HepG2 (cell line): ENCODE measurements at places on chromosomes 2 and 18.

DNA sequence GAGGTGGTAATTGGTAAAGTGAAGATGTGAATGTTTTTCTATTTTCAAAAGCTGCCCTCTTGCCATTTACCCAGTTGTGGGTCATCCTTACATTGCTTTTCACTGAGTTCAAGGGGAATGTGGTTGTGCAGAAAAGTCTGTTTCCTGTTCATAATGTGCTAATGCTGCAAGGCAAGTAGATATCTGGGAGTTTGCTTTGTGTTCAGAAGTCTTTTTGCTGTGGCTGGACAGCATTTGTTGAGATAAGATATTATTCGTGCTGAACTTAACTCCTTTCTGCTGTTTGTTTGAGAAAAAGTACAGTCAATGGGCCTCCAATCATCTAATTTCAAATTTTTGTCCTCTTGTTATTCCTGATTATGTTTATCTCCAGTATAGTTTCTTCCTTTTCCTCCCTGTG is 263.2 kb downstream of the LTBP1 start:
- DNase-seq: no peak

DNA sequence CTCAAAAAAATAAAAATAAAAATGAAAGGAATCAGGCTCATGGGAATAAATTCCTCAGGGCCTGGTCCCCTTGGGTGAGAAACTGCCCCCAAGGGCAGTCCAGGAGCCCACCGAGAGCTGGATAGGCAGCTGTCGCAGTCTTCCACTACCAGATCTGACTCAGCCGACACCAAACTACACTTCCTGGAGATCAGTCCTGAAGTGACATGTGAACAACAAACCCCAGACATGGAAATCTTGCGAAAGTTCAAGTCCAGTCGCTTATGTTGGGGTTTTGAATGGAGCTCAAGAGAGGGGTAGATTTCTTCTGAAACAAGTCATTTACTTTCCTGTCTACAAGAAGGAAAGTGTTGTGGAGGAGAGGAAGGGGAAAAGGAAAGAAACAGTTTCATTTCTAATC is 12.9 kb downstream of the ADCY3 start:
- no peak for DNase-seq

- DNase-seq: no peak
These were observed 89.1 kb downstream of the B3GNT2 start for GRCh38 chr2:62284980-62285379.

GRCh38 chr2:208373460-208374089 is 33.0 kb upstream of the PTH2R start:
- DNase-seq: peak; percentile 43

GRCh38 chr2:96423828-96424227 is 81.3 kb downstream of the NEURL3 start:
- DNase-seq: no peak

- no peak for DNase-seq
These were observed 1.1 kb downstream of the DYSF start for GRCh38 chr2:71454221-71455010.

DNA sequence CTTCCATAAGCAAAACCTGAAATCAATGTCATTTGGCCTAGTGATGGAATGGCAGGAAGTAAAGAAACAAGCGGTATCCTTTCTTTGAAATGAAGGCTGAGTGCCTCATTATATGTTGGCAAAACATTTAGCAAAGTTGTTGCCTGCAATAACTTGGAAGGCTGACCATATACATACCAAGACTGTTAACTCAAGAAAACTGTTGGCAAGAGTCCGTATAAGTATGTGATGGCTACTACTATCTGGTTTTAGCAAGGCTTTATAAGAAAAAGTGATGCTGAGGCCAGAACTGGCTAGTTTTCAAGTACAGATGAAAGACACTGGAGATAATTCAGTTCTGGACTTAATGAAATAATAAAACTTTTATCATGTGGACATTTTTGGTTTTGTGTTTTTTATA is 356.2 kb downstream of the ZNF521 start:
- DNase-seq: no peak

DNA sequence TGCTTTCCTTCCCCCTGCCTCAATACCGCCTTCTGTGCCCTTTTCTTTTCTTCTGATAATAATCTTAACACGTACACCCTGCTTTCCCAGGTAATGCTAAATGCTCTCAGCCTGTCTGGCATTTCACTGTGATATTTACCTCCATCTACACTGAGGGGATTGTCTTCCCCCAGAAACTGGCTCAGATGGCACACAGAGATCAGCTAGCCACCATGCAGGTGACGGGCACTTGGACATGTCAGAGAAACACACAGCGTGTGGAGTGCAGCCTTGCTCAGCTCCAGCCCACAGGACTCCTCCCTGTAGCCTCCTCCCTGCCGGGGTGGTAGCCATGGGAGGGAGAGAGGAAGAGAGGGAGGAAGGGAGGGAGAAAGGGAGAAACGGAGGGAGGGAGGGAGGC is 131.2 kb downstream of the EIPR1 start:
- DNase-seq: no peak

GRCh38 chr18:32530947-32531651 is 60.4 kb upstream of the GAREM1 start:
- DNase-seq: no peak

- DNase-seq: peak; percentile 45
These were observed 100.5 kb downstream of the CAPN13 start for GRCh38 chr2:30706534-30707303.

DNA sequence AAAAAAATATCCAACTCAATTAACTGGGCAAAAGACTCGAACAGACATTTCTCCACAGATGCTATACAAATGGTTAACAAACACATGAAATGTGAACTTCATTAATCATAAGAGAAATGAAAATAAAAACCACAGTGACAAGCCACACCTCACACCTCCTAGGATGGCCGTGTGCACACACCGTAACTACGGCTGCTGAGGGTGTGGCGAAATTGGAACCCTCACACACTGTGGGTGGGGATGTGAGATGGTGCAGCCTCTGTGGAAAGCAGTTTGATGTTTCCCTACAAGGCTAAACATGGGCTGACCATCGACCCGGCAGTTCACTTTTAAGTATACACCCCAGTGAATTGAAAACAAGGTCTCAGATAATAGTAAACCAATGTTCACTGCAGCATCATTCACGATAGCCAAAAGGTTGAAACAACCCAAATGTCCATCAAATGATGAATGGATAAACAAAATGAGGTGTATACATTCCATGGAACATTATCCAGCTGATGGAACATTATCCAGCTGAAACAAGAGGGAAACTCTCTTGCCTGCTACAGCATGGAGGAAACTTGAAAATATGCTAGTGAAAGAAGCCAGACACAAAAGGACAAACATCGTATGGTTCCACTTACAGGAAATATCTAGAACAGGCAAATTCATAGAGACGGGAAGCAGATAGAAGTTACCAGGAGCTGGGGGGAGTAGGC is 32.2 kb downstream of the ZAP70 start:
- no peak for DNase-seq

GRCh38 chr18:12462242-12462641 is 54.5 kb downstream of the PRELID3A start:
- DNase-seq: no peak

DNA sequence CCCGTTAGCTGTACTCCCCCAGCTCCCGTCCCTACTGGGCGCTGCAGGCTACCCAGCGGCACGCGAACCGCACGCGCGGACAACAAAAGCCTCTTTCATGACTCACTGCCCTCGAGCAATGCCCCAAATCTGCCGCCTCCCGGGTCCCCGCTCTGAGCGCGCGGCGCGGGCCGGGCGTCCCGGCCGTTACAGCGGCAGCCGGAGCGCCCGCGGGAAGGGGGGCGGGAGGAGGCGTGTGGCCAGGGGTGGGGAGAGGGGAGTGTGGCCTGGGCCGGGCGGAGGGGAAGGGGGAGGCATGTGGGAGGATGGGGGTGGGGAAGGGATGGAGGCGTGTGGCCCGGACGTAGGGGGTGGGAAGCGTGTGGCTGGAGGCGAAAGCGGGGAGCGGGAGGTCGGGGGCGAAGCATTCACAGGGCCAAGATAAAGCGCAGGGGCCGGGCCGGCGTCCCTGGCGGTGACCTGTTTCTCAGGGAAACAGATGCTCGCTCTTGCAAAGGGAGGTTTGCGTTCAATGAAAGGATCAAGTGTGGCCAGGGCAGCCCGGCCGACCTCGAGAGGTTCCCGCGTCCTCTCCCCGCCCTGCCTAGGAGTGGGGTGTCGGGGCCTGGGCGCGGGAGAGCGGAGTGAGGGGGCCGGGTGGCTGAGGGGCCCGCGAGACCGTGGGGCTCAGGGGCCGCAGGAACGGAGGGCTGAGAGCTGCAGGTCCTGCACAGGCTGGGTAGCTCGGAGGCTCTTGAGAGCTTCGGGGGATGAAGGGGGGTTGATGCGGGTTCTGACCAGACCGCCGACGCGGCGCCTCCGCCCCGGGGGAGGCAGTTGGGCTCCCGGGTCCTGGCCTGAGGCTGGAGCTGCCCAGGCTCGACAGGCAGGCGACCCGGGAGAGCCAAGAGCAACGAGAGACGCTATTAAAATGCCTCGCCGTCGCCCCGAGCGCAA is 3.5 kb upstream of the NEUROD1 start:
- DNase-seq: no peak

- no peak for DNase-seq
These were observed 17.5 kb upstream of the KANSL1L start for GRCh38 chr2:210188755-210189154.

DNA sequence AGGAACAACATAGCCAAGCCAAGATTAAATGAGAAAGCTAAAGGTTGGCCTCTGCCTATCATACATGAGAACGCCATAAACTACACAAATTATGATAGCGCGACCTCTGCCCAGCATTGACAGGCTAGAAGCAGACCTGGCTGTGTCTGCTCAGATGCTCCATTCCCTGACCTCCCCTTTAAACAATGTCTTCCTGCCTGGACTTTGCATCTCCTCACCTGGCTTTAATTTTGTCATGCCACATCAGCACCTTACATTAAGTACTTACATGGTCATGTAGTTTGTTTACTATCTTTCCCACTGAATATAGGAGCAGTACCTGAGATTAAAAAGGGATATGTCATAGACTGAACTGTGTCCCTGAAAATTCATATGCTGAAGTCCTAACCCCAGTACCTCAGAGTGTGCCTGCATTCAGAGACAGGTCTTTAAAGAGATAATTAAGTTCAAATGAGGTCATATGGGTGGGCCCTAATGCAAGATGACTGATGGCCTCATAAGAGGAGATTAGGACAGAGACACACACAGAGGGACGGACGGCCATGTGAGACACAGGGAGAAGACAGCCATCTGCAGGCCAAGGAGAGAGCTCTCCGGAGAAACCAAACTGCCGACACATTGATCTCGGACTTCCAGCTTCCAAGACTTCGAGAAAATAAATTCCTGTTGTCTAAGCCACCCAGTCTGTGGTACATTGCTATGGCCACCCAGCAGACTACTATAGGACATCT is 103.7 kb downstream of the BIN1 start:
- DNase-seq: peak; percentile 60

GRCh38 chr2:230929381-230930148 is 4.5 kb upstream of the GPR55 start:
- no peak for DNase-seq

GRCh38 chr2:139909136-139909535 is 1128.9 kb upstream of the NXPH2 start:
- no peak for DNase-seq

- no peak for DNase-seq
These were observed 15.2 kb downstream of the LANCL1 start for GRCh38 chr2:210461401-210461800.

DNA sequence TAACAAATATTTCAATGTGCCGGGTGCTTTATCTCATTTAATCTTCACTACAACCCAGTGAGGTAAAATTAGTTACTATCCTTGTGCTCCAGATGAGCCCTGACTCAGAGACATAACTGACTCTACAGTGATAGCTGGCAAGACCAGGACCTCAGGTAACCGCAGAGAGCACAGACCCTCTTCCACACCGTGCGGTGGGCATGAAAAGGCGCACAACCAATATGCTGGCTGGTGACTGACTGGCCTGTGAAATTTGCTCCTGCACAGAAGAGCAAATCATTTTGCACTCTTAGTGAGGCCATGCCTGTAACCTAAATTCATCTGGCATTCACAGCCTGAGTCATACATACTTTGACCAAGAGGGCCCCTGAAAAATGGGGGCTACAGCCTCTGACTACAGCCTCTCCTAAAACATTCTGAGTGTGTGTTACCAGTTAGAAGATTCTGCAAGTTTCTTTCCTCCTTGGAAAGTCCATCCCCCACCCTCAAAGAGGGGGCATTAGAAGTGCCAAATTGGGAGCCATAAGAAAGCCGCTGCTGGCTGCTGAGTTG is 22.4 kb upstream of the MSGN1 start:
- no peak for DNase-seq

GRCh38 chr2:192953116-192953515 is 758.4 kb upstream of the TMEFF2 start:
- no peak for DNase-seq

GRCh38 chr2:55403256-55403998 is 16.2 kb downstream of the CCDC88A start:
- no peak for DNase-seq

- DNase-seq: no peak
These were observed 557.3 kb upstream of the SALL3 start for GRCh38 chr18:78422336-78422735.

DNA sequence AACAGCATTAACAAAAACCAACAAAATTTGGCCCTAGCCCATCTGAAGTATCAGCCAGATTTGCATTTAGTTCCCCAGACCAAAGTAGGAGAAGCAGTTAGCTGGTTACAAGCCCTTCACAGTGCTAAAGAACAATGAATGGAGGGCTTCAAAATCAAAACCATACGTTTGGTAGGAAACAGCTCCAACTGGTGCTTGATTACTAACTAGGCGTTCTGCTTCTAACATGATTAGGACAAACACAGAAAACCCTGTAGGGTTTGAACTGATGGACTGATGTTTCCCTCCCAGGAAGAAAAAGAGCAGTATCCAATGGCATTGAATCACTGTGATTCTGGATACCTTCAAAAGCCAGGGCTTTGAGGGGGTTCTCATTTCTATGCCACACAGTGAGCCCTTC is 20.5 kb upstream of the STAT4 start:
- DNase-seq: no peak

DNA sequence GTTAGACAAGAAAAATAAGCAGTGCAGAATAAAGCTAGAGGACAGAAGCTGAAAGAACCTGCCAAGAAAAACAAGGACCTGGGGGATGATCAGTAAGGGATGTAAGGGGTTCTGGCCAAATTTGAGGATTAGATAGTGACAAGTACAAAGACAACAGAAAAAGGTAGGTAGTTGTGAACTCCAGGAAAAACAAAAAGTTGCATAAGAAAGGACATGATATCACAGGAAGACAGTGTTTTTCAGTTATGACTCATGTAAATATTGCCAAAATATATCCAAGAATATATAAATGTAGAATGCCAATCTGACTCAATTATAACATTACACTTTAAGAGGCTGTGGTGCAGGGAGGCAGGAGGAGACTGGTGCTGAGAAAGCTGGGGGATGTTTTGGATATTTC is 209.8 kb upstream of the SH3BP4 start:
- DNase-seq: no peak

GRCh38 chr2:207624185-207625013 is 795 bp downstream of the METTL21A start:
- DNase-seq: peak; percentile 64

- DNase-seq: no peak
These were observed 68.7 kb downstream of the PXDN start for GRCh38 chr2:1675633-1676032.

- no peak for DNase-seq
These were observed 18.0 kb upstream of the SAG start for GRCh38 chr2:233289648-233290047.

- DNase-seq: peak; percentile 1
These were observed 179.4 kb downstream of the DOK6 start for GRCh38 chr18:69580107-69580506.

- no peak for DNase-seq
These were observed 306.0 kb downstream of the BCL11A start for GRCh38 chr2:60247471-60247870.
